ENCODE measurements at places on chromosomes 1 and 21.

- no peak for DNase-seq
Observed at GRCh38 chr1:53643041-53643880, 95.7 kb downstream of the GLIS1 start.

DNA sequence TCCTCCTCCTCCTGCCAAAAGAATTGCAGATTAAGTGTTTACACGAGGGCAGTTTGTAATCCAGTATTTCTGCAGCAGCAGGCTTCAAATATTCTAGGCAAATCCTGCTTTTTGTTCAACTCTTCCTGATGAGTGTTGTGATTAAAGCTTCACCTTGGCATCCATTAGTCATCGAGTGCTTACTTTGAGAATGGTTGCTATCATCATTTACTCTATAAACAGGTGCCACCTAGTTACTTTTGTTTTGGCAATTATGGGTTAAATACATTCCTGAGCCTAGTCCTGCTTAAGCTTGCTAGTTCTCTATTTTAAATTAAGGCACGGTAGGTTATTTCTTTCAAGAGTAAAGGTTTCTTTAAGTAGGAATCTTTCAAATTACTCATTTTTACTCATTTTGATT lies 20.3 kb downstream of the PDC start:
- no peak for DNase-seq

DNA sequence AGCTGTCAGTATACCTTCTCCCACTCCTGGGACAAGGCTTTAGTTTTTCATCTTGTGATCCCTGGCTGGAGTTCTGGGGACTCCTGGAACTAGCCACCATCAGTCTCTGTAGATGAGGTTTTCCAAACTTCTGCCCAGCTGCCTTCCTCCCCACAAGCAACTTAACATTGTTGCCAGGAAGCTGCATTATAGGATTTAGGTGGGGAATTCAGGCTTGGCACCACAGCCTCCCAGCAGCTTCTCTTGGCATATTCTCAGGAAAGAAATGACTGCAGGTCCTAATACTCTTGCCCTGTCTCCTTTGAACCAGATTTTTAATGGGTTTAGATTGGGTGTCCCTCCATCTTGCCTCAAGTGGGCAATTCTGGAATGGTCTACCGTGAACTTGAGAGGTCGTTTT lies 18.6 kb upstream of the KCNQ4 start:
- no peak for DNase-seq

- DNase-seq, result no peak
Observed at GRCh38 chr1:153771841-153772593, 3.2 kb upstream of the SLC27A3 start.

DNA sequence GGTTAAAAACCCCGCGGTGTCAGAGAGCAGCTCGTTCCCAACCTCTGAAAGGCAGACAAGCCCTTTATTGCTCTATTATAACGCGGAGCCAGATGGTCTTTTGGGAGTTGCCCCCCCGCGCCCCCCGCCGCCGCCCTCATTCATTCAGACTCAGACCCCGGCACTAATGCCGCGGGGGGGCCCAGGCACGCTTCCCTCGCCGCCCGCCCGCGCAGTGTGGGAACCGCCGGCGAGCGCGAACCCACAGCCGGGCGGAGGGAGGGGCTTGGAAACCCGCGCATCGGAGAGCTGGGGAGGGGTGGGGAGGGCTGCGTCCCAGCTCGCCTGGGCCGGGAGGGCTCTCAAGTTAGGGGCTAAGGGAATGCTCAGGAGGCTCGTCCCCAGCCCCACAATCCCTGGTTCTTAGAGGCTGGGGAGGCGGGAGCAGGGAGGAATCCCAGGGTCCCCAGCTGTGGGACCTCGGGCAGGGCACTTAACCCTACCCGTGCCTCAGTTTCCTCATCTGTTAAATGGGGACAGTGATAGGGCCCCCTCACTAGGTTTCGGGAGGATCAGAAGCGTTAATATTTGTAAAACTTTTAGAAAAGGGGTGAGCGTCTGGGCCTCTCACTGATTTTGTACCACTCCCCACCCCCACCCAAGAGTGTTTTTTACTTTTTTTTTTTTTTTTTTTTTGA lies 10.9 kb upstream of the HES5 start:
- DNase-seq, result no peak

GRCh38 chr1:168585937-168586336 lies 9.5 kb downstream of the XCL1 start:
- no peak for DNase-seq

- no peak for DNase-seq
Observed at GRCh38 chr1:228013131-228013934, 6.5 kb downstream of the WNT3A start.

- DNase-seq, result no peak
Observed at GRCh38 chr1:217009376-217009775, 286.1 kb upstream of the ESRRG start.

- no peak for DNase-seq
Observed at GRCh38 chr1:118556936-118557335, 371.9 kb upstream of the SPAG17 start.

DNA sequence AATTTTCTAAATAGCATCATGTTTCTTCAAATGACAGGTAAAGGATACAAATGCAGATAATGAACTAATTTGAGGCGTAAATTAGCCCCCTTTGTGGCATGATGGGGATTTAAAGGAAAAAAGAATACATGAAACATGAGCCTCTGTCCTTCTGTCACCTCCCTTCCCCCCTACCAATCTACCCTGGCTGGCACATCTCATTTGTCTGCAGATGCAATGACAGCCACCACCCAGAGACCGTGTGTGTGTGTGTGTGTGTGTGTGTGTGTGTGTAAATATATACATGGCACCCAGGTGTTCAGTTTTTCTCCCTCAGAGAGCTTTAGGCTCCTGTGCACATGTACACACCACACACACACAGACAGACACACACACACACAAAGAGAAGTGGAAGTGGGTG lies 451.1 kb downstream of the RWDD3 start:
- no peak for DNase-seq

DNA sequence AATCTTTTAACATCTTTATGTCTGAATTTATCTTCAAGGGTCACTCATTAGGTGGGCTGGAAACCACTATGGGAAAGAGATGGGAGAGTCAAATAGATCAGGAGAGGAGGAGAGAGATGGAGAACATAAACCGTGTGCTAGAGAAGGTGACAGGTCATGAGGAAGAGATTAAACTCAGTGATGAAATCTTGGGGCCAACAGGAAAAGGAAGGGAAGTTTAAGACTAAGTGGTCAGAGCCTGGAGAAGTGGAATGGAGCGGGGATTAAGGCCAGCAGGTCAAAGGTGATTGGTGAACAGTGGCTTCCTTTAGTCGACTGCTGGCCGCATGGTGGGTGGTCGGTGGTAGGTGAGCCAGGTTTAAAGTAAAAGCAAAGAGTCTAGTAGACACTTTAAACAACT lies 169.3 kb upstream of the IVNS1ABP start:
- DNase-seq, result no peak

GRCh38 chr21:44020551-44020950 lies 8.4 kb downstream of the TRAPPC10 start:
- no peak for DNase-seq

- DNase-seq, result no peak
Observed at GRCh38 chr1:15735304-15736037, 587 bp upstream of the SLC25A34 start.

- DNase-seq, result no peak
Observed at GRCh38 chr1:112454316-112454715, 54.4 kb upstream of the WNT2B start.

DNA sequence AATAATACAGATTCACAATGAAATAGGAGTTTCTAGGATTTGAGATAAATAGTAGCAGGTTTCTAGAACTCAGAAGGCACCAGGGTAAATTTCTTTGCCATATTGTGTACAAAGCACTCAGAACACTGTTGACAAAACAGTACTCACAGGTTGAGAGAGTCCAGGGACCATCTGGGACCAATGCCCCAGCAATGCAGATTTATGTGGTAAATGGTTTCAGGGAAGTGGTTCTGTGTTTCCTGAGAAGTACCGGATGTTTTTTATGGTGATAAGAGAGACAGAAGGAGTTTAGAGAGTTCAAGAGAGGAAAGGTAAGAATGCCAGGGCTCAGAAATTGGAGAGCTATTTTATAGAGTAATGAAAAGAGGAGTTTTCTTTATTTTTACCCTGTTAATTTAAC lies 29.6 kb upstream of the DIPK1A start:
- DNase-seq, result no peak

DNA sequence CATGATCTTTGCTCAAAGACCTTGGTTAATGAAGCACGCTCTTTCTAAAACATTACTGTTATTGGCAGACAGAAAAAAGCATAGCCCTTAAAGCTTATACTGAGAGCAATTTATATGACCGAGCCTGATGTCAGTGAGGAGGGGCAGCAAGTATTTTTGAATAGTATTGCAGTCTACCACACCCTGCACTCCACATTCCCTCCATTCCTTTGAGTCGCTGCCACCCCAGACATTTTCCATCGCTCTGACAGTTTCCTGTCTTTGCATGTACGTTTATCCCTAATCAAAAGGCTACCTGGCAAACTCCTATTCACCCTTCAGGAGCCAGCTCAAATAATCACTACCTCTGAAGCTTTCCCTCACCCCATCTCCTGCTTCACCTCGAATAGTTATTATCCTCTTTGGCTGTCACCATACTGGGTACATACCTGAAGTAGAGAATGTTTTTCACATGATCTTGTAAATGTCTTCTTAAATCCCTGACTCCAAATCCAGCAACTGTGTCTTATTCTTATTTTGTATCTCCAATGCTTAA lies 5.5 kb upstream of the JUN start:
- no peak for DNase-seq

- DNase-seq, result no peak
Observed at GRCh38 chr1:109792056-109792831, 28.5 kb upstream of the EPS8L3 start.

GRCh38 chr1:201766131-201766866 lies 62.7 kb upstream of the IPO9 start:
- DNase-seq, result no peak

- DNase-seq, result no peak
Observed at GRCh38 chr1:79460773-79461436, 454.4 kb upstream of the ADGRL4 start.

- DNase-seq, result no peak
Observed at GRCh38 chr1:167456524-167456923, 61.8 kb downstream of the CD247 start.

DNA sequence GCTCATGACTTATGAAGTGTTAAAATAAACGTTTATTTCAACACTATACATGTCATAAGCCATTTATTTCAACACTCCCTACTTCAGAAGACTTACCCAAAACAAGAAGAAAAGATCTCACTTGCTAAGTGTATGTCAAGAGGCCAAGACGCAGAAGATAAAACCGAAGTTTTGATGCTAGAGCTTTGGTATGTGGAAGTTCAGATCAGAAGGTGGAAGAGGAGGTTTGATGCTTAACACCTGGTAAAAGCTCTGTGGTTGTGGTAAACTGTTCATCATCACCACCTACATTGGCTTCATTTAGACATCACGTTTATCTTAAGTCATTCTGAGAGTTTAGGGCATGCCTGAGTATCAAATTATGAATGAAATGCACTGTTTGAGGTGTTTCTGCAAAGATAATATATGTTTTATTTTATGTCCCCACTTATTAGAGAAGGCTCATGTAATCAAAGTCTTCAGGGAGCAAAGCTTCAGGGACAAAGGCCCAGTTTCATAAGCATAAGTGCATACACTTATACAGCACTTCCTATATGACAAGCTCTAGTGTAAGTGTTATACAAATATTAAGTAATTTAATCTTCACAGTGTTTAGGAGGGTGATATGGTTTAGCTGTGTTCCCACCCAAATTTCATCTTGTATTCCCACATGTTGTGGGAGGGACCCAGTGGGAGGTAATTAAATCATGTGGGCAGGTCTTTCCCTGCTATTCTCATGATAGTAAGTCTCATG lies 533.3 kb downstream of the PTBP2 start:
- DNase-seq, result no peak

DNA sequence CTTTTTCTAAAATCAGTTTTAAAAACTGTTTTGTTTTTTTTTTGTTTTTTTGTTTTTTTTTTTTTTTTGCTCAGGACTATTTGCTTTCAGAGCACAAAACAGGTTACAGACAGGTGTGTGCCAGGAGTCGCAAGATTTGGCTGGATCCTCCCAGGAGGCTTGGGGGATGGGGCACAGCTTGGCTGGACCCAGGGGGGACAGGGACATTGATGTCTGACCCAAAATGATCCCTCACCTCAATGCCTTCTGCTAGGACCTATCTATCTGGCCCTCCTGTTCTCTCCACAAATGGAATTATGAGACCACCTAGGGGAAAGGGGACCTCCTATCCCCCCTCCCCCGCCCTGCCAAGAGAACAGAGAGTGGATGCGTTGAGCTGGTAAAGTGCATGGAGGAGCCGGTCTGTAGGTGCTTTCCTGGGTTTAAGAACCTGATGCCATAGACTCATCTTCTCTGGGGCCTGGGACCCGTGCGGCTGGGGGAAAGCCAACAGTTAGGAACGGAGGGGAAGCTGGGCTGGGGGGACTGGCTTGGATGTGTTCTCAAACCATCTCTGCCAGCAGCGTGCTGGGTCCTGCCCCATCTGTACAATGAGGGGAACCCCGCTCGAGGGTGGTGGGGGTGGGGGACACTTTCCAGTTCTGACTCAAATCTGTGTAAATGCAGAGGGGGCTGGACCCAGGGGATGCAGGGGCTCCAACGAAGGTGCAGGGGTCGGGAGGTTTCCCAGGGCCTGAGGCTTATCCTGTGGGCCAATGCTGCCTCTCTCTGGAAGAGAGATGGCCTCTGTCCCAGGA lies 28.9 kb downstream of the RUNX3 start:
- no peak for DNase-seq

GRCh38 chr1:206829282-206829681 lies 36.1 kb upstream of the IL20 start:
- DNase-seq, result no peak

- DNase-seq, result no peak
Observed at GRCh38 chr1:234573711-234574299, 36.2 kb downstream of the IRF2BP2 start.

- no peak for DNase-seq
Observed at GRCh38 chr1:5164158-5164557, 509.7 kb downstream of the AJAP1 start.

GRCh38 chr21:26116456-26117011 lies 54.0 kb downstream of the APP start:
- no peak for DNase-seq

- DNase-seq, result no peak
Observed at GRCh38 chr1:41246568-41246967, 4.5 kb upstream of the SCMH1 start.

- DNase-seq, result no peak
Observed at GRCh38 chr1:218463194-218464156, 118.3 kb downstream of the TGFB2 start.

DNA sequence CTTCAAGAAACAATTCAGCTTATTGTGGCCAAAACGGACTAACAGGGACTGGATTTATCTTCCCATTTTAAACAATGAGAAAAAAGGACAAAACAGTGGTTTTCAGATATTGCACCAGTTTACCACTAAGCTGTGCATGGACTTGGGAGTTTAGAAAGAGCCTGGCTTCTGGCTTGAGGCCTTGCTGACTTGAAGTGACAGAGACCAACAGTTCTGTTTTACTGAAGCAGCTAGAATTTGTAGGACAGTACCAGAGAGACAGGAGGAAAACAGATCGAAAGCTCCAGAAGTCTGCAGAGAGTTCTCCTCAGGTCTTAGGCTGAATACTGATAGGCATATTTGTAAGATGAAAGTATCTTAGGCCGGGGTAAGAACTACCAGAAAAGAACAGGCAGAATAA lies 20.5 kb downstream of the FCRL4 start:
- no peak for DNase-seq

GRCh38 chr1:47627471-47628370 lies 189.9 kb downstream of the FOXD2 start:
- DNase-seq, result no peak

Measured in KG1 (cell line).